ENCODE measurements at places on chromosomes 5 and 9.

- DNase-seq = peak; percentile 88
Measured at GRCh38 chr5:43997647-43998272, 391.5 kb downstream of the FGF10 start.

- no peak for DNase-seq
Measured at GRCh38 chr5:154901276-154901675, 36.7 kb downstream of the GEMIN5 start.

DNA sequence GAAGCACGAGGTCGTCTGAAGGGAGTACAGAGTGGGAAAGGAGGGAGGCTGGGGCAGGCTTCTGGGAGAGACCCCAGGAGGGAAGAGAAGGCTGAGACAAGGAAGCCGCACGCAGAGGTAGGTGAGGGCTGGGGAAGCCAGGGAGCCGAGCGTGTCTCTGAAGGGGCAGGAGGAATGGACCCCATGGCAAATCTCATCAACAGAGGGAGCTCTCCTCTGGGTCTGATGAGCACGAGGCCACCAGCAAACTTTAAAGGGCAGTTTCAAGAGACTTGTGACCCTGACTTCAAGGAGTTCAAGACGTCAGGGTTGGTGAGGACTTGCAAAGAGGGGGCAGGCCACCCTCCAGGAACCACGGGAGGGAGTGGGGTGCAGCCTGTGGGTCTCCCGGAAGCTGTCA lies 326.2 kb upstream of the IRX2 start:
- DNase-seq = no peak

DNA sequence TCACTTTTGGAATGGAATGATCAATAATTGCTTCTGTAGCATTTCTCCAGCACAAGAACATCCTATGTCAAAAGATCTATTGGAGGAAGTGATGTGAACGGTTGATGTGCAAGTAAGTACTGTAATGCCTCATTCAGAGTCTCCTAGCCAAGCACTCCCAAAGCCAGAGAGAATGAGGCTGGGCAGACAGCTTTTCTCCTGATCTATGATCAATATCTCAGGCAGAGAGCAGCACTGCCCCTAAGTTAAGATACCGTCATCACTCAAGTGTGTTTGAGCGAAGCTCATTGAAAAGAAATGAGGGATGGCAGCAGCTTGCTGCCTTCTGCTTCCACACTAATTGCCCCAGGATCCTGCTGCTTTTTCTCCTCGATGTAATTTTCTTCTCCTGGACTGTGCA lies 324.1 kb upstream of the GRAMD2B start:
- DNase-seq = no peak

- no peak for DNase-seq
Measured at GRCh38 chr9:128250839-128251731, 24.7 kb downstream of the GOLGA2 start.

GRCh38 chr5:160199410-160199911 lies 29.8 kb upstream of the FABP6 start:
- DNase-seq = peak; percentile 15

GRCh38 chr5:7395432-7395946 lies 449 bp upstream of the ADCY2 start:
- no peak for DNase-seq

DNA sequence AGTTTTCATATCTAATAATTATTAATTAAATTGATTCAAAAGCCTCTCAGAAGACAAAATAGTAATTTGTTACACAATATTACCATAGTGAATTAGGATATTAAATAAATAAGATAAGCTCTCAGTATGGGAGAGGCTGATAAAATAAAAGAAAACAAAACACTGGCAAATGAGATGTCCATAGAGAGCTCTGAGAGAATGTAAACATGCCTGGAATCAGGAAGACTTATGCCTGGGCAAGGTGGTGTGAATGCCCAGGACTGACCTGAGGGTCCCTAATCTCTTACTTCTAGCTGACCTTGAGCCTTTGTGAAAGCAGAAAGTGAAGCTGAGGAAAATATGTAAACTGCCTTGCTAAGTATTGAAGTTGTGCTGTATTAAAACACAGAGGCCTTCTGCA lies 616.5 kb downstream of the PTPRD start:
- no peak for DNase-seq
